ENCODE measurements at places on chromosomes 16 and 17. TPM values are rescaled to one million over a fixed set of nuclear protein-coding genes. Genes with fewer than 3 reads are reported as not detected.

Gene MT1E
- total RNA-seq, result 132 TPM

Gene MRPL27
- total RNA-seq, result 53.7 TPM

Gene TLCD1
- total RNA-seq, result 3.8 TPM

Gene KCTD19
- under 0.01 TPM for total RNA-seq

Gene ZNF385C
- total RNA-seq, result not detected

Gene IFT20
- 52.0 TPM for total RNA-seq

Gene CDRT15
- total RNA-seq, result not detected

Gene SLC6A2
- total RNA-seq, result not detected

Gene SRRM2
- 55.3 TPM for total RNA-seq

Gene ATF7IP2
- 5.0 TPM for total RNA-seq

Gene KRT222
- 1.00 TPM for total RNA-seq

Gene CCL5
- total RNA-seq, result not detected

Gene NPIPA7
- 1.2 TPM for total RNA-seq

Gene NPIPA3
- 1.00 TPM for total RNA-seq

Gene DNAH2
- total RNA-seq, result 0.37 TPM

Gene CBX8
- total RNA-seq, result 6.9 TPM

Gene SULT1A1
- total RNA-seq, result 0.87 TPM

Gene HIGD1B
- total RNA-seq, result not detected

Gene ACSM2A
- total RNA-seq, result not detected

Gene PTX4
- total RNA-seq, result 0.11 TPM

Gene ASPA
- 0.77 TPM for total RNA-seq

Gene GDPD3
- total RNA-seq, result 1.1 TPM

Gene BIRC5
- total RNA-seq, result 41.4 TPM

Gene ARHGDIG
- total RNA-seq, result 0.12 TPM

Gene HOXB4
- total RNA-seq, result 1.00 TPM

Gene PSMC3IP
- total RNA-seq, result 20.6 TPM

Gene SLC38A7
- 34.1 TPM for total RNA-seq

Gene CES1
- 1.00 TPM for total RNA-seq

Gene PLA2G10
- not detected for total RNA-seq

Gene HS3ST3B1
- 19.7 TPM for total RNA-seq

Gene EPOP
- total RNA-seq, result 0.55 TPM

Gene TEKT3
- 0.11 TPM for total RNA-seq

Gene CDH3
- 0.33 TPM for total RNA-seq

Gene TBC1D3E
- not detected for total RNA-seq

Gene AIPL1
- not detected for total RNA-seq

Gene SLC16A3
- 123 TPM for total RNA-seq

Gene HOXB7
- total RNA-seq, result 1.4 TPM

Gene KRTAP9-2
- total RNA-seq, result not detected

Gene SPIRE2
- total RNA-seq, result 1.1 TPM

Gene SNAI3
- 0.12 TPM for total RNA-seq

Measured in uterine smooth muscle cell (primary cell).